ENCODE measurements at places on chromosomes 4 and X. TPM values are rescaled to one million over a fixed set of nuclear protein-coding genes. Genes with fewer than 3 reads are reported as not detected.

DNA sequence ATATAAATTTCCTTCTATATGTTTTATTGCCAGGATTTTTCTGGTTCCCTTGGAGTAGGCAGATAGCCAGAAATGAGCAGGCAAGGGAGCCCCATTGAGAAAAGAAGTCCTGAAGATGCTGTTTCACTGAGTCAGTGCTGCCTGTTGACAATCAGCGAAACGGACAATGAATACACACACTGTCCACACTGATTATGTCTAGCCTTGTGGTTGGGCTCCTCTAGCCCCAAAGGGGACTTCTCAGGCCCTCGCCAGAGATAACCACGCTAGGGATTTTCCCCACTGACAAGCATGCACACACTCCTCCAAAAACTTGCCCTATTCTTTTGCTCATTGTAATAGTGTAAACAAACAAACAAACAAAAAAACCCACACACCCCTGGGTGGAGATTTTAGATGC lies 369.3 kb downstream of the DMD start:
- H3K4me1 ChIP-seq: no peaks in the 10 kb centered on the region
- H3K4me3 ChIP-seq: no peak overlapping the region
- no peak for DNase-seq
- H3K27ac ChIP-seq: no peak overlapping the region
- H3K36me3 ChIP-seq: no peaks in the 10 kb centered on the region

DNA sequence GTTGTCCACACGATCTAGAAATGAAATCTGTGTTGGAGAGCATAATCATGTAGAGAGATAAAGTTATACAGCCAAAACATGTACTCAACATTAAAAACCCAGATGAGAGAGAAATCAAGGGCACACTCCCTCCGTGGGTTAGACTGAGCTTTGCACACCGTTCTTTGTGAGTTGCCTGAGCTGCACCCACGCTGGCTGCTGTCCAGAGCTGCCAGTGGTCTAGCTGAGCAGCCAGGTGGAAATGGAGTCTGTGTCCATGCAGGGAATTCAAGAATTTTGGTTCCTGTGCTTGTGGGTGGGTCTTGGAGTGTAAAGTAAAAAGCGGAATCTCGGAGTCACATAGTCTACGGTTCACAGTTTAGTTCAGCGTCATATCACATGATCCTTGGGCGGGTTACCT lies 84.6 kb downstream of the GPR143 start:
- H3K27ac ChIP-seq: no peak overlapping the region
- no peaks in the 10 kb centered on the region for H3K27me3 ChIP-seq
- H3K36me3 ChIP-seq: no peaks in the 10 kb centered on the region
- no peak overlapping the region for H3K4me3 ChIP-seq

DNA sequence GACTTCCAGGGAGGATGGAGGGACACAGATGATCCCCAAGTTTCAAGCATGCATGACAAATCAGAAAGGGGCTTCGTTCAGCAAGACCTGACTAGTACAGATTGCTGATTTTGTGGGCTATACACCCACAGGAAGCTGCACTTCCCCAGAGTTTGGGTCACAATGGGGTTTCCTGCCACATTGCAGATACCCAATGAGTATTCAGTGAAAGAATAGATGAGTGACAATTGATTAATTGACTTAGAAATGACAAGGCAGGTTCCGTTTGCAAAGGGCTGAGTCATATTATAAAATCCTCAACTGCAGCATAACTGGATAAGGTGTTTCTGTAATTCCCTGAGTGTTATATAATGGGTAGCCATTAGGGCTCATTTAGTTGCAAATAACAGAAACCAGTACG lies 146.6 kb upstream of the TBL1X start:
- no peak overlapping the region for H3K4me3 ChIP-seq
- no peak for DNase-seq
- no peaks in the 10 kb centered on the region for H3K27me3 ChIP-seq
- H3K27ac ChIP-seq: no peak overlapping the region

GRCh38 chr4:89379511-89380044 lies 72.0 kb upstream of the GPRIN3 start:
- no peak overlapping the region for H3K27ac ChIP-seq
- H3K36me3 ChIP-seq: no peaks in the 10 kb centered on the region
- no peak overlapping the region for H3K4me3 ChIP-seq
- no peaks in the 10 kb centered on the region for H3K4me1 ChIP-seq

DNA sequence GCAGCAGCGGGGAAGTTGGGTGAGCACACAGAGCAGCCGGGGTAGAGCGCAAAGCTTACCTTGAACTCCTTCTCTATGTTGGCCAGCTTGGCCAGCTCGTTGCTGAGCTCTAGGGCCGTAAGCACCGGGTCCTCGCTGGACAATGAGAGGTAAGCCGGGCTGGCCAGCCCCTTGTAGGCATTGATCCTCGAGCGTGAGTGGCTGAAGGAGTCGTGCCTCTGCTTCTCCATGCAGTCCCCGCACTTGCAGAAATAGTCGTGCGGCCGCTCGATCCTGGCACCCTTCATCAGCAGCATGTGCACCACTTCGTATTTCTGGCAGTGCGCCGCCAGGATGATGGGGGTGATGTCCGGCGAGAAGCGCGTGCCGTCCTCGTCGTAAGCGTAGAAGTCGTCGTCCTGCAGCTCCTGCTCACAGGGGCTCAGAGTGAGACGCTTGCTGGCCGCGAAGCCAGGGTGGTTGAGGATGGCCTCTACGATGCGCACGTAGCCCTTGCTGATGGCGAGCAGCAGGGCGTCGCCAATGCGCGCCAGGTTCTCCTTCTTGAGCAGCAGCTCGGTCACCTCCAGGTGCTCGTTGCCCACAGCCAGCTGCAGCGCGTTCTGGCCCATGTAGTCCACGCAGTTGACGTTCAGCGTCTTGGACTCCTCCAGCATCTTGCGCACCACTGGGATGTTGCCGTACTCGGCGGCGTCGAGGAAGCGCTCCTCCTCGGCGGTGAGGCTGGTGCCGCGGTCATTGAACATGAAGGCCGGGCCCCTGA lies 19.5 kb downstream of the TRPC3 start:
- no peak overlapping the region for H3K4me3 ChIP-seq
- H3K36me3 ChIP-seq: no peaks in the 10 kb centered on the region
- H3K4me1 ChIP-seq: no peaks in the 10 kb centered on the region

GRCh38 chrX:125710403-125711062 lies 390.9 kb downstream of the TEX13C start:
- DNase-seq: peak; percentile 34
- H3K4me3 ChIP-seq: no peak overlapping the region
- H3K27ac ChIP-seq: no peak overlapping the region
- no peaks in the 10 kb centered on the region for H3K36me3 ChIP-seq

GRCh38 chr4:128868758-128869157 lies 59.3 kb downstream of the JADE1 start:
- no peak overlapping the region for H3K27ac ChIP-seq
- no peaks in the 10 kb centered on the region for H3K27me3 ChIP-seq
- DNase-seq: no peak
- H3K36me3 ChIP-seq: peaks cover 29% of the 10 kb centered on the region
- H3K4me1 ChIP-seq: no peaks in the 10 kb centered on the region

GRCh38 chrX:46579250-46579649 lies 5.7 kb downstream of the CHST7 start:
- H3K4me3 ChIP-seq: no peak overlapping the region
- H3K27ac ChIP-seq: no peak overlapping the region
- DNase-seq: no peak
- no peaks in the 10 kb centered on the region for H3K27me3 ChIP-seq
- H3K4me1 ChIP-seq: no peaks in the 10 kb centered on the region

DNA sequence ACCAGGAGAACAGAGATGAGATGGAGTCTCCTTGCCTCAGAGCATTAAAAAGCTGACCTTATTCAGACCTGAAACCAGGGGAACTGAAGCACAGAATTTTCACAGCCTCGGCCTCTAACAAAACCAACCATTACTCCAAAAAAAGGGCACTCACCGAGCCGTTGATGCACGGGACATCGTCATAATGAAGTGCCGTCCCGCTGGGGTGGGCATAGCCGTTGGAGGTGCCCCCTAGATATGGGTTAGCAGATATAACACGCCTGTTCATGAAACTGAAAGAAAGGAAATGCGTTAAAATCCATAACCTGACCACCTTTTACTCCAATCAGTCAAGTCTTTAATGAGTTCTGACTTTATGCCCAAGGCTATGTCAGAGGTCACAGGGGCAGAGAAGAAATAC lies 153.6 kb downstream of the AFAP1 start:
- H3K4me3 ChIP-seq: no peak overlapping the region
- H3K27me3 ChIP-seq: no peaks in the 10 kb centered on the region
- H3K4me1 ChIP-seq: no peaks in the 10 kb centered on the region
- H3K27ac ChIP-seq: no peak overlapping the region
- no peak for DNase-seq

DNA sequence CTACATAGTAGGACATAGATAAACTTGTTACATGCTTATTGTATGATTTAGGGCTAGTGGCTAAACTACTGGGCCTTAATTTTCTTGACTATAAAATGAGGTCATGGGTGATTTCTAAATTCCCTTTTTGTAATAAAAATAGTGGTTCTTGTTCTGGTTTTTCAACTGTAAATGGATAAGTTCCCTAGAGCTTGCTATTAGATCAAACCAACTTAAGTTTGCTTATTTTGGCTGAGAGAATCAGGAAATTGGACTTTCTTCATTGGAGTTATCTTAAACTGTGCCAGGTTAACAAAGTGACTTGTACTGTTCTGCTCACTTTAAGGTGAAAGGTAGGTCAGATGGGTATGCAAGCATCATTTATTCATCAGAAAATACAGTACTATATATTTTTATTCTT lies 78.3 kb downstream of the PDLIM5 start:
- H3K4me3 ChIP-seq: no peak overlapping the region
- no peaks in the 10 kb centered on the region for H3K36me3 ChIP-seq
- no peaks in the 10 kb centered on the region for H3K27me3 ChIP-seq
- H3K27ac ChIP-seq: no peak overlapping the region

DNA sequence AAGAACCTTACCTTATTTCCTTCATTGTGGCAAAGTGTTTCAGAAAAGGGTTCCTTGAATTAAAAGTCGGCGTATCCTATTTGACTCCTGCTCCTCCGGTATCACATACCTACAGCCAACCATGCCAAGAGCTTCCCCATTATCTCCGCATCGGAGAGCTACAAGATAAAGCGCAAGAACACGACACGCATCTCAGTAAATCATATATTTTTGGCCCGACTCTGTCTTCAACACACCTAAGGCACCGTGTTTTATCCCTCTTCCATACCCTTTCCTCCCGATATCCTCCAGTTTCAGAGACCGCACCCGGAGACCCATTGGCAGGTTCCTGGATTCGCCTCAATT lies 497 bp upstream of the THAP9 start:
- H3K36me3 ChIP-seq: no peaks in the 10 kb centered on the region
- H3K4me1 ChIP-seq: peaks cover 8% of the 10 kb centered on the region
- H3K27ac ChIP-seq: peak overlapping the region; percentile 99
- DNase-seq: no peak
- H3K27me3 ChIP-seq: no peaks in the 10 kb centered on the region

- no peaks in the 10 kb centered on the region for H3K27me3 ChIP-seq
- no peaks in the 10 kb centered on the region for H3K36me3 ChIP-seq
These were observed 95.8 kb upstream of the TET2 start for GRCh38 chr4:105050896-105051295.

- H3K4me1 ChIP-seq: no peaks in the 10 kb centered on the region
- H3K4me3 ChIP-seq: no peak overlapping the region
- no peak for DNase-seq
- no peak overlapping the region for H3K27ac ChIP-seq
- H3K36me3 ChIP-seq: no peaks in the 10 kb centered on the region
- no peaks in the 10 kb centered on the region for H3K27me3 ChIP-seq
These were observed 75.2 kb downstream of the PAQR3 start for GRCh38 chr4:78863991-78864390.

DNA sequence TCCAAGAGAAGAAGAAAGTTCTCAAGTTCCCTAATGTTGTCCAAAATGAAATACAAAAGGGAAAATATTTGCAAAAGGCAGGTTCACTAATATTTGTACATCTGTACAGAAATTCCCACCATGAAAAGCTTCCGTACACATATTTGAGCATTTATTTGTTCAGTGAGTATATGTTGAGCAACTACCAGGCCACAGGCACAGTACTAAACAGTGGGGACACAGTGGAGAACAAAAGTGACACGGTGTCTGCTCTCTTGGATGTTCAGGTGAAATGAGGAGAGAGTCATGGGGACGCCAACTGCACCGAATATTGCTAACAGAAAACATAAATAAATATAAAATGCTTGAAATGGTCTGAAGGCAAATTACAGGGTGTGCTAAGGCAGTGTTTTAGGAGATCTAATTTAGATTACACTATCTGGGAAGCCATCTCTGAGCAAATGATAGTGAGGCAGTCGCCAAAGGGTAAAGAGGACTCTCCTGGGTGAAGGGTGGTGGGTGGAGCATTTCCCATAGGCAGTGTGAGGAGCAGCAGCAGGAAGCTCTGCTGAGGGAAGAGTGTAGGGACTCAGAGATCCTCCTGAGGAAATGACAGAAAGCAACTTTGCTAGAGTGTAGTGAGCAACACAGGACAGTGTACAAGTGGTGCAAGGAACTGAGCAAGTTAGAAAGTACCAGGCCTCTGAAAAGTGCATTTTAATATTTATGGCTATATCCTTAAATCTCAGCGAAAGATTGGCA lies 375.2 kb downstream of the GALNTL6 start:
- H3K27me3 ChIP-seq: no peaks in the 10 kb centered on the region
- no peaks in the 10 kb centered on the region for H3K4me1 ChIP-seq
- H3K36me3 ChIP-seq: no peaks in the 10 kb centered on the region

- no peak overlapping the region for H3K27ac ChIP-seq
- no peak overlapping the region for H3K4me3 ChIP-seq
- no peaks in the 10 kb centered on the region for H3K27me3 ChIP-seq
- no peaks in the 10 kb centered on the region for H3K36me3 ChIP-seq
- DNase-seq: no peak
These were observed 1839.5 kb upstream of the PCDH10 start for GRCh38 chr4:131309628-131310027.

DNA sequence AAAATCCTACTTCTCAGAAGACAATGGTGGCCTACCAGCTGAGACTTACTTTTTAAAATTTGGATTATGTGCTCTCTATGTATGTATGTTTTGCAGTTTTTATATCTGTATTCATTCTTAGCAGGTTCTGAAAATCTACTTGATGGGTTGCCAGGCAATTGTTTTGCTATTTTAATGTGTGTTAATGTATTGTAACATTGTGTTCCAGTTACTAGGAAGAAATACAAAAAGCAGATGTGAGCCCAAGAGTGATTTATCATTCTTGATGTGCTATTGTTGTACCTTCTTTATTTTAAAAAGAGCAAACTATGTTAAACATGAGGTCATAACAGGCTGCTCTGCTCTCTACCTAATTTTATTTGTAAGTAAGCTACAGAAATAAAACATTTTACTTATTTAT lies 81.9 kb downstream of the REPS2 start:
- H3K36me3 ChIP-seq: no peaks in the 10 kb centered on the region
- H3K27ac ChIP-seq: no peak overlapping the region
- H3K27me3 ChIP-seq: no peaks in the 10 kb centered on the region
- H3K4me1 ChIP-seq: peaks cover 4% of the 10 kb centered on the region

CLTRN gene
- 0.79 TPM for total RNA-seq

SH3D19 gene
- total RNA-seq: 11.9 TPM

MMRN1 gene
- 4.6 TPM for total RNA-seq

PPP4R3C gene
- total RNA-seq: not detected

NSDHL gene
- total RNA-seq: 7.6 TPM

NMU gene
- 0.76 TPM for total RNA-seq

NELFA gene
- 21.6 TPM for total RNA-seq

HHIP gene
- 0.69 TPM for total RNA-seq

PPEF1 gene
- total RNA-seq: 0.56 TPM

CHRDL1 gene
- total RNA-seq: 1.0 TPM

CYLC1 gene
- not detected for total RNA-seq

Measured in pancreas (tissue), 10 donors.